ENCODE measurements at places on chromosomes 5 and 9. TPM values are rescaled to one million over a fixed set of nuclear protein-coding genes. Genes with fewer than 3 reads are reported as not detected.

Gene PPP2R2B
- 0.67 TPM for polyA plus RNA-seq

Gene CCNB1
- polyA plus RNA-seq, result 166 TPM

Gene CCNJL
- 0.68 TPM for polyA plus RNA-seq

Gene SLC22A4
- polyA plus RNA-seq, result 3.4 TPM

Gene SLC6A19
- not detected for polyA plus RNA-seq

Gene GDA
- polyA plus RNA-seq, result 0.01 TPM

Gene SLC4A9
- not detected for polyA plus RNA-seq

Gene ACSL6
- 0.02 TPM for polyA plus RNA-seq

Gene SPAG8
- 0.64 TPM for polyA plus RNA-seq

Gene P4HA2
- 184 TPM for polyA plus RNA-seq

Gene PCDHA13
- not detected for polyA plus RNA-seq

Gene OR13C3
- not detected for polyA plus RNA-seq

Gene HAUS6
- polyA plus RNA-seq, result 9.6 TPM

Gene SLC34A3
- not detected for polyA plus RNA-seq

Gene ANKRD18B
- polyA plus RNA-seq, result 0.85 TPM

Gene EIF4EBP3
- 3.1 TPM for polyA plus RNA-seq

Gene NUTM2F
- not detected for polyA plus RNA-seq

Gene RASEF
- polyA plus RNA-seq, result 0.28 TPM

Gene FCN1
- not detected for polyA plus RNA-seq

Gene ORM2
- polyA plus RNA-seq, result not detected

Gene NDUFA8
- polyA plus RNA-seq, result 105 TPM

Gene BTF3
- polyA plus RNA-seq, result 647 TPM

Gene MCTP1
- polyA plus RNA-seq, result 4.2 TPM

Gene CCT5
- 341 TPM for polyA plus RNA-seq

Gene KIF12
- polyA plus RNA-seq, result not detected

Gene PSD2
- 0.05 TPM for polyA plus RNA-seq

Gene BAAT
- 0.02 TPM for polyA plus RNA-seq

Gene ARHGEF37
- polyA plus RNA-seq, result 0.38 TPM

Gene LCP2
- not detected for polyA plus RNA-seq

Gene MFAP3
- polyA plus RNA-seq, result 62.2 TPM

Gene C9
- polyA plus RNA-seq, result not detected

Gene CENPP
- polyA plus RNA-seq, result 6.9 TPM

Gene C9orf153
- 0.06 TPM for polyA plus RNA-seq

Gene IRX2
- 0.40 TPM for polyA plus RNA-seq

Gene MYOZ3
- polyA plus RNA-seq, result 0.14 TPM

Gene DNAJC21
- polyA plus RNA-seq, result 56.6 TPM

Measured in fibroblast of lung (primary cell).